A549 (cell line): ENCODE measurements at places on chromosomes 5 and 9. TPM values are rescaled to one million over a fixed set of nuclear protein-coding genes. Genes with fewer than 3 reads are reported as not detected.

NSA2 gene
- polyA plus RNA-seq: 228 to 258 TPM (median 235 TPM) in 3 replicates

GFRA3 gene
- 0.04 to 0.07 TPM in 2 of 3 replicates, not detected in the other for polyA plus RNA-seq

RNF208 gene
- polyA plus RNA-seq: 1.0 to 1.7 TPM (median 1.7 TPM) in 3 replicates

CCL27 gene
- 0.16 to 0.26 TPM (median 0.22 TPM) in 3 replicates for polyA plus RNA-seq

GFM2 gene
- 32.2 to 36.5 TPM (median 34.9 TPM) in 3 replicates for polyA plus RNA-seq

SEMA5A gene
- polyA plus RNA-seq: not detected in 3 replicates

GLDC gene
- polyA plus RNA-seq: 16.7 to 18.9 TPM (median 17.4 TPM) in 3 replicates

CCDC107 gene
- 20.4 to 21.9 TPM (median 20.7 TPM) in 3 replicates for polyA plus RNA-seq

PCDHGA1 gene
- 0.32 to 0.42 TPM (median 0.33 TPM) in 3 replicates for polyA plus RNA-seq

HMMR gene
- polyA plus RNA-seq: 30.7 to 38.4 TPM (median 34.0 TPM) in 3 replicates

SOX30 gene
- polyA plus RNA-seq: 0.08 TPM in 2 of 3 replicates, not detected in the other

EGFLAM gene
- 0.09 to 0.13 TPM in 2 of 3 replicates, not detected in the other for polyA plus RNA-seq

- no peak for DNase-seq
Measured at GRCh38 chr5:140181002-140181483, 6.1 kb downstream of the CYSTM1 start.

- peak; percentile 48 for DNase-seq
Measured at GRCh38 chr5:8457187-8458037, 588.5 kb downstream of the MTRR start.

DNA sequence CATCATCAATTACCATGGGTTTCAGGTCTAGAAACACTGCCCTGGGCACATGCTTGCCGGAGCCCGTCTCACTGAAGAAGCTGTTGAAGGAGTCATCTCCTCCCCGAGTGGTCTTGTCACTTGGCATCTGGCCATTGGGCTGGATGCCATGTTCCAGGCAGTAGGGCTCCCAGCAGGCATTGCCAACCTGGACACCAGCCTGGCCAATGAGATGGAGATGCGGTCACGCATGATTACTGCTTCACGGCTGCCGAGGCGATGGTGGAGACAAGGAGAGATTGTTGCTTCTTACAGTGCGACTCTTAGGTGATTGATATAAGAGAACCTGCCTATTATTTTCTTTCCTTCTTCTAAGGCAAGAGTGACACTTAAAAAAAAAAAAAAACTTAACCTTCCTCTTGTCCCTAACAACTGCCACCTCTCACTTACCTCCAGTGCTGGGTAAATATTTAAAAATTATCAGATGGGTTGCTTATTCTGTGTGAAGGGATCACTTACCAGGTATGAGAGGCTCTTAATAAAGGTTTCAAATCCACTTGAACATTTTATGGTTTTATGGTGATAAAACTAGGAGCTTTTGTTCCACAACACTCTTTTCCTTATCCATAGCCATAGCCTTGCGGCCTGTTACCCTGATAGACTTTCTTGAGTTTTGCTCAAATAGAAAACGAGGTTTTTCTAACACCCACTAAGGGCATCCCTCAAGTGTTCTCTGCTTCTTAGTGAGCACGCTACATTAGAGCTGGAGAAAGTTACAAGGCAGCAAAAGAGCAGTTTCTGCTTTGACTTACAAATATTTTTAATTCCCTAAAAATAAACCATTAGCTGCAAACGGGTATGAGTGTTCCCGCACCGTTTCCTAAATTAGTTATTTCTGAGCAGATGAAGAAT is 41.2 kb downstream of the NIM1K start:
- no peak for DNase-seq

DNA sequence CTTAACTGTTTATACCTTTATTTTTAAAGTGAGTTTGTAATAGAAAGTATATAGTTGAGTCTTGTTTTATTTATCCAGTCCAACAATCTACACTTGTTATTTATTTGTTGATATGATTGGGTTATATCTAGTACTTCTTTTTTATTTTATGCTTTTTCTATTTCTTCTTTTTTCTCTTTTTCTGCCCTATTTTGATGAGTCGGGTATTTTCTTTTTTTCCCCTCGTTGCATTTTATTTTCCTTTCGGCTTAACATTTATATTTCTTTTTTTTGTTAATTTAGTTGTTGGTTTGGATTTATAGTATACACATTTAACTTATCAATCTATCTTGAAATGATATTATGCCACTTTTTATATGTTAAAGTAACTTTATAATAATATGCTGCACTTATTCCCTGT is 111.7 kb upstream of the IZUMO3 start:
- DNase-seq: no peak

- no peak for DNase-seq
Measured at GRCh38 chr5:15260356-15261268, 239.4 kb upstream of the FBXL7 start.

DNA sequence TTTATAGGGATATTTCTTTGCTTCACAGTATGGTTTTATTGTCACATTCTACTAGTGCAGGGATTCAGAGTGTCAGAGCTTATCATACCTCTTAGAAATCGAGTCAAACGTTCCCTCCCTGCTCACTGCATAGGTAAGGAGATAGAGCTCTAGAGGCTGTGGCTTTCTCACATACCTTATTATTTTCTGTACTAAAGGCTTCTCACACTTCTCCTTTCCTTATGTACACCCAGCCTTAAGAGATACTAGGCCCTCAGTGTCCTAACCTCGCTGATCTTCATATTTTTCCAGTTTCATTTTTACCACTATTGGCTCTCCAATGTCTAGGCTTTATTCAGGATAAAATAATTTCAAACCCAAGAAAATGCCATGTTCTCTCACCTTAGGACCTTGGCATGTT is 297.3 kb upstream of the RIOK2 start:
- DNase-seq: no peak

- no peak for DNase-seq
Measured at GRCh38 chr9:84371737-84372136, 31.2 kb upstream of the SLC28A3 start.

DNA sequence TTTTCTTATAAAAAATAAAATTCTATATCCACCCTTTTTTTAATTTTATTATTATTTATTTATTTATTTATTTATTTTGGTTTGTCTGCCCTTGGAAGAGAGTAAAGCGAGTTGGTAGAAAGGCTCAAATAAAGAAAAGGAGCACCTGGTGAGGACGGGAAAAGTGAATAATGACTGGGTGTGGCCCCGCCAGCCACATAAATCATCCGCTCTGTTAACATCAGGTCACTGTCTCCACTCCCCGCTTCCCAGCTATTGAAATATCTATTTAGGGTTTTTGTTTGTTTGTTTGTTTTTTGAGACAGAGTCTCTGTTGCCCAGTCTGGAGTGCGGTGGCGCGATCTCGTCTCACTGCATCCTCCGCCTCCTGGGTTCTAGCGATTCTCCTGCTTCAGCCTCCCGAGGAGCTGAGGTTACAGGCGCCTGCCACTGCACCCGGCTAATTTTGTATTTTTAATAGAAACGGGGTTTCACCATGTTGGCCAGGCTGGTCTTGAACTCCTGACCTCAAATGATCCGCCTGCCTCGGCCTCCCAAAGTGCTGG is 844 bp downstream of the POLR3G start:
- no peak for DNase-seq

GRCh38 chr9:133368249-133368881 is 7.5 kb downstream of the SURF4 start:
- DNase-seq: no peak

DNA sequence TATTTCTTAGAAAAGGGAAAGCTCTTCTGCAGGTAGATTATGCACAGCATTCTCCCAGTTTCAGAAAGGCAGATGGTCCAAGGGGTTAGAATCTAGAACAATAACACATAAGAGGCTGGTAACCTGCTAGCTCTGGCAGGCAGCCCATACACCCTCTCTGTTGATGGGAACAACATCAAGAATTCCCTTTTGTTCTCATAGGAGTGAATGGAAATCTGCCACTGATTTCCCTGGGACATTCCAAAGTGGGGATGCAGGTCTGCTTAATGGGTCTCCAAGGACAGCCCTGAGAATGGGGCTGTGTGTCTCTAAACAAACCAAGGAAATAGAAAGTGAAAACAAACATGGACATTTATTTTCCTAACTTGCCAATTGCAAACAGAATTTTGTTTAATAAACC is 456.8 kb downstream of the EBF1 start:
- no peak for DNase-seq

DNA sequence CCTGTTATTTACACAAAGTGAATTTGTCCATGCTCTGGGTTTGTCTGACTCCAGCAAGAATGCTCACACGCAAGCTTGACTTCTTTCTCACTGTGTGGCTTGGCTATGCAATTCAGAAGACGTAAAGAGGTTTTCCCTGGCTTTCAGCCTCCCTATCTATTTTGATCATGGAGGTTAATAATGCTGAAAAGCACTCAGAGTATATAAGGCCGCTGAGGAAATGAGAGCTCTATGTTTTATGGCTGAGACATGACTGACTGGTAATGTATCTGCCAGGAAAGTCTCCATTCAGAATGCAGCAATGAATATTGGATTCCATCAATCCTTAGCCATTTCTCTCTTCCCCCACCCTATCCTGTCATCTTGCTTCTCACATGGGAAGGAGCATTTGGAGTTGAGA is 417.3 kb downstream of the DMAC1 start:
- DNase-seq: no peak

- peak; percentile 21 for DNase-seq
Measured at GRCh38 chr9:112233769-112234168, 58.7 kb upstream of the SUSD1 start.

GRCh38 chr9:121640076-121640475 is 11.4 kb upstream of the DAB2IP start:
- peak; percentile 59 for DNase-seq
